ENCODE measurements at places on chromosomes 16 and 17. TPM values are rescaled to one million over a fixed set of nuclear protein-coding genes. Genes with fewer than 3 reads are reported as not detected.

GRCh38 chr16:57498031-57498430 is 11.7 kb upstream of the DOK4 start:
- DNase-seq = no peak

The RNF40 gene
- total RNA-seq = 129 TPM

DNA sequence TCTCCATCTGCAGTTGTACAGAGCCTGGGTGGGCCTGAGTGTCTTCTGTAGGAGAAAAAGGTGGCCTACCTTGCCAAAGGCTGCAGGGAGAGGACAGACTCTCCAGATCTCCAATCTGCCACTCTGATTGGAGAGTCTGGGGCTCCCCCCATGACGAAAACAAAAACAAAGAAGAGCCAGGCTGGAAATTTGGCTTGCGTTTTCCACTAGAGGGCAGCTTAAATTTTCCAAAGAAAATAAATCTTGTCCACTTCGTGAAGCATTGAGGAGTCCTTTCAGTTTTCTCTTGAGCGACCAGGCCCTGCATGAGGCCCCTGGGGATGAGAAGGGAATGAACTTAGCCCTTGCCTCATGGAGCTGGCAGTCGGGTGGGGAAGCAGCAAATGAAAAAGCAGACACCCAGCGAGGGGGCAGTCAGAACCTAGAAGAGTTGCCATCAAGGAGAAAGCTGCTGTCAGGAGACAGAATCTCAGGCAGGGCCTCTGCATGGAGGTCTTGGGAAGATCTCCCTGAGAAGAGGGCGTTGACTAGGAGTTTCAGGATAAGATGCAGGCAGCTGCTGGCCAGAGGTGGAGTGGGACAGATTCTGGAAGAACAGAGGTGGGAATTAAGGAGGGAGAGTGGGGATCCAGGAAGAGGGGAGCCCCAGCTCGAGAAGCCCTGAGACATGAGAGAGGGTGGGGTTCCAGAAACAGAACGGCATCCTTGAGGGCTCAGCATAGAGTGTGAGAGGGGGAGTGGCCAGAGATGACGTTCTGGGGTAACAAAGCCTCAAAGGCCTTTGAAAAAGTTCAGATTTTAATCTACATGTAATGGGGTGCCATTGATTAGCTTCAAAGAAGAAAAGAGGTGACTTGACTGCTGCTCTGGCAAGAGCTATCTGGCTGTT is 8.4 kb upstream of the SHCBP1 start:
- DNase-seq = no peak

DNA sequence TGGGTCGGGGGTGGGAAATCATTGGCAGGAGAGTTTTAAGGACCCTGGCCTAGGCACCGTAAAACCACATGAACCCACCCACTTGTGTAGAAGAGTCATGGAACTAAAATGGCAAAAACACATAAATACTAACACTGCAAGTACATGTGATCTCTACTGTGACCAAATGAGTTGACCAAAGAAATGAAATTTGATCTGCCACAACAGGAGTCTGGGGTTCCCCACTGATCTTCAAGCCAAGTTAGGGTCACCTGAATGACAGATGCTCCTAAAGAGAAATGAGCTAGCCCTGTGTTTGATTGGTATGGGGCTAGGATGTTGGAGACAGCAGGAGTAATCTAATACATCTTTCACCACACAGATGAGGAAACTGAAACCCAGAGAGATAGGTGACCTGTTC is 21.5 kb upstream of the SKAP1 start:
- DNase-seq = no peak

The SHISA9 gene
- 0.89 TPM for total RNA-seq

The ALOXE3 gene
- total RNA-seq = not detected

DNA sequence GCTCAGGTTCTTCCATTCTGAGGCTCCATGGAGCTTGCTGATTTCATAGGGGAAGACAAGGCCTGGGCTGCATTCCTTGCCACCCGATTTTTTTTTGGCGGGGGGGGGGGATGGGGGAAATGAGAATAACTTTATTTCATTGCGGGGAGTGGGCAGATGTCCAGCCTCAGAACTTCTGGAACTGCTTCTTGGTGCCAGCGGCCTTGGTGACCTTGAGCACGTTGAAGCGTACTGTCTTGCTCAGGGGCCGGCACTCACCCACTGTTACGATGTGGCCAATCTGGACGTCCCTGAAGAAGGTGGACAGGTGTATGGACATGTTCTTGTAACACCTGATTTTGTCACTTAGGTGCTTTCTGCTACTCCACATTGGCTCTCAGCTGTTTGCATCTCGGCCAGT is 8.3 kb upstream of the CENPT start:
- DNase-seq = no peak

GRCh38 chr16:87586201-87586782 is 16.0 kb upstream of the JPH3 start:
- no peak for DNase-seq

The HP gene
- 27.5 TPM for total RNA-seq

DNA sequence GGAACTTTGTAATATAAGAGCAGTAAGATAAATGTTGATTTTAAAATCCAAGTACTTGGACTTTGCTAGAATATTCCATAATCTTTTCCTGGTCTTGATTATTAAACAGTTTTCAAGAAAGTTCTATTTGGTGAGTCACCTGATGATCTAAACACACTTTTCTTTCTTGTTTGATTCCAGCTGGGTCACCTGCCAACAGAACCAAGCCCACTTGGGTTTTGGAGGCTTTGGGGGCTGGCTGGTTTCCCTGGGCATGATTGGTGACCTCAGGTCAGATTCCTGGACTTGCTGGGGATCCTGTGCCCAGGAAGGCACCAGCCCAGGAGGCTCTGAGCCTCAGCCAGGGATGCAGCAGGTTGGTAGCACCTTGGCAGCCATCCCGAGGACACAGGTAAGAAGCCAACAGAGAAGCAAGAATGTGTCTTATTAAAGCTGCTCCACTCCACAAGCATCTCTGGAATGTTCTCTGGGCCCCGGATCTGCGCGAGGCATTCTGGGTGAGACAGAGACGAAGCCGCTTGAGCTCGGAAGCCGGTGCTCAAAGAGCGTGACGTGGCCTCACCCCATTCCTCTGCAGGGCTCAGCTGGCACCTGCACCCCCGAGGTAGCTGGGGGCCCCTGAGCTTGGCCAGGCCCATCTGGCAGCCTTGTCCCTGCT is 3.1 kb upstream of the TEX19 start:
- DNase-seq = peak; percentile 37

The IL17C gene
- total RNA-seq = not detected

The TBC1D28 gene
- total RNA-seq = not detected

The MT1F gene
- 36.6 TPM for total RNA-seq

GRCh38 chr17:72407931-72408330 is 287.1 kb downstream of the SOX9 start:
- DNase-seq = no peak

GRCh38 chr17:45789874-45790273 is 5.8 kb downstream of the CRHR1 start:
- DNase-seq = no peak

The COASY gene
- total RNA-seq = 84.1 TPM

The ITGA3 gene
- 134 TPM for total RNA-seq

DNA sequence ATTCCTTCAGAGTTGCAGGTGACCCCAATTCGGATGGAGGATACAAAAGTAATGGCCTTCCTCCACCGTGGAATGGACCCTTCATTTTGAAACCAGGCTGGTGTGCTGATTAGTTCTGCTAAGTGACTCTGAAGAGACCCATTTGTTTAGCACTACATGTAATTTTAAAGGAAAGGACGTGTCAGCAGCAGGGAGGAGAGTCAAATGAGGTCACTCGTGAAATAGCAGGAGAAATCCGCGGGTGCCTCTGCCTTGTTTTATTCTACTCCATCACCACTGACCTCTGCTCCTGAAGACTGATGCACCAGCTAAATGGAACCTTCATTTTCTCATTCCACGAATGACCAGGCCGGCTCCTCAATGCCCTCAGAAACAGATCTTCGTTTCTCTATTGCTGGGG is 589.2 kb downstream of the CDH11 start:
- no peak for DNase-seq

The PRAC1 gene
- total RNA-seq = not detected

DNA sequence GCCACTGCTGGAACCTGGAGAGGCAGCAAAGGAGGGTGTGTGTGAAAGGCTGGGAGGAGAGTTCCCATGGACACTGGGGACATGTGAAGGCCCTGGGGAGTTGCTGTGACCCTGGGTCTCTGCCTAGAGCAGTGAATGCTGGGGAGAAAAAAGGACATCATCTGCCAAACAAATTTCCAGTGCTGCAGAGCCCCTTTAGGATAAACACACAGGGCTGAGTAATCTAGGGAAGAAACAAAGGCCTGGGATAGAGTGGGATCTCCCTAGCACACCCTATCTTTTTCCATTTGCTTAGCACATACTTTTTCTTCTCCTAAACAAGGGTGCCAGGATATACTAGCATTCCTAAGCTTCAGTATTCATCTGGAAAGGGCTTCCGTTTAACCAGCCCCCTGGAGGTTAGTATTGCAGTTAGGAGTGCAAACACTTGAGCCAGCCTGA is 3.3 kb upstream of the HIGD1B start:
- DNase-seq = no peak

The TBC1D3K gene
- total RNA-seq = not detected

- no peak for DNase-seq
Observed at GRCh38 chr17:339193-340061, 13.2 kb downstream of the RPH3AL start.

DNA sequence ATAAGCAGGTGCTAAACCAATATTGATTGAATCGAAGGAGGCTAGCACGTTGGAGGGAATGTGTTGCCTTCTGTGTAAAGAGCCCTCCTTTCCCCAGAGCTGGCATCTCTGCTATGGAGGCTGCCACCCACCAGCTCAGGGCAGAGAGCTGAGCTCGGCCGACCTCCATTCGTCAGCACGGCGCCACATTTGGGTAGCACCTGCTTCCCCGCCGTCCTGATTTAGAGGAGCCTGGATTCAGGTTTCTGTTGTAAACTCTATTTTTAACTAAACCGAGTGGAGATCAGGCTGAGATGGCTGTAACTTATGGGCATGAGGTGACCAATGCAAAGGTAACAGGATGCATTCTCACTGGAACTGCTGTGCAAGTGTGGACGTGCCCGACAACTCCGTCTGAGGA is 172.5 kb downstream of the CCDC182 start:
- no peak for DNase-seq

DNA sequence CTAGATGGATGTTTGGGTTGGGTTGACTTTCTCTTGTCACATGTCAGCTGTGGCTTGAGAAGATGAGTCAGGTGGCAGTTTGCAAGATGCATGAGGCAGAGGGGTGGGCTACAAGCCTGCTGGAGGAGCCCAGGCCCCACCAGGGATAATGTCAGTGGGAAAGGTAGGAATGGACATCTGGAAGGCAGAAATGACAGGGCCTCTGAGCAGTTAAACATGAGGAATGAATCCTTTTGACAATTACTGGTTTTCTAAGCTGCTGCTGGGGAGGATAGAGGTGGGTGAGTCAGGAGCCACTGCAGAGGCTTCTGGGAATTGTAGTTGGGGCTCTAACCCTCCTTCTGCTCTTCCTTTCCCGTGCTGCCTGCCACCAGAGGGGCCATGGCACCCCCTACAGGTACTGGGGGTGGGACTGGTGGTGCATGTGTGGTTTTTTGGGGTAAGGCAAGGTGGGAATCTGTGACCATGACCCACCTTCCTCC is 15.7 kb downstream of the SLC52A1 start:
- DNase-seq = no peak

The GDPD1 gene
- 6.8 TPM for total RNA-seq

The TBX21 gene
- total RNA-seq = 1.8 TPM

DNA sequence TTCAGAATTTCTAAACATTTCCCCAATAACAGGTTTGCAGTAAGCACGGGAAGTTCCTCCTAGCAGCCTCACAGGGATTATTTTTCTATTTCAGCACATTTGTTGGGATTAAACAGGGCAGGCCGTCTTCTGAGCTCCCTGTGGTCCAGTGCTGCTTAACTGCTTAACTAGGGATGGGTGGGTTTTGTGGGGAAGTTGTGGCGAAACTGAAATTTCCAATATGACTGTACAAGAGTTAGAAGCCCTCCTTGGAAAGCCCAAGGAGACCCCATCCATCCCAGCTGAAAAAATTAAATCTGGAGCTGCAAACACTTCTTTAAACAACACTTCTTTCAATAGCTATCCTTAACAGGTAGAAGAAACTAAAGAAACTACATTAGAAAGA is 22.2 kb downstream of the FAM117A start:
- no peak for DNase-seq

GRCh38 chr17:47935961-47936360 is 5.4 kb upstream of the PNPO start:
- no peak for DNase-seq

- no peak for DNase-seq
Observed at GRCh38 chr16:2328428-2328827, 12.1 kb downstream of the ABCA3 start.

- peak; percentile 95 for DNase-seq
Observed at GRCh38 chr17:43760254-43760852, 1.8 kb upstream of the SOST start.

DNA sequence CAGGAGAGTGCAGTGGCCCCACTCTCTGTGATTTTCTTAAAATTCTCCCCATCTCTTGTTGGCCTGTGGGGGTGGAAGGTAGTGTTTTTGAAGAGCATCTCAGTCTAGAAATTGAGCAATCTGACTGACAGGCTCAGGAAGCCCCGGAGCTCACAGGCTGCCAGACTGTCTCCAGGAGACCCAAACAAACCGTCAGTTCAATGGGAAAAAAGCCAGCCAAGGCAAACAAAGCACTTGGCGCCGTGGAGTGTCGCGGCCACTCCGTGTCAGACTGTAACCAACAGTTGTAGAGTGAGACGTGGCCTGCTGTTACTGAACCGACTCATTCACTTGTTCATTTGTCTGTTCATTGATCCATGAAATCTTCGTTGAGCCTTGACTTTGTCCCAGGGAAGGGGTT is 33.7 kb downstream of the RGS9 start:
- no peak for DNase-seq

DNA sequence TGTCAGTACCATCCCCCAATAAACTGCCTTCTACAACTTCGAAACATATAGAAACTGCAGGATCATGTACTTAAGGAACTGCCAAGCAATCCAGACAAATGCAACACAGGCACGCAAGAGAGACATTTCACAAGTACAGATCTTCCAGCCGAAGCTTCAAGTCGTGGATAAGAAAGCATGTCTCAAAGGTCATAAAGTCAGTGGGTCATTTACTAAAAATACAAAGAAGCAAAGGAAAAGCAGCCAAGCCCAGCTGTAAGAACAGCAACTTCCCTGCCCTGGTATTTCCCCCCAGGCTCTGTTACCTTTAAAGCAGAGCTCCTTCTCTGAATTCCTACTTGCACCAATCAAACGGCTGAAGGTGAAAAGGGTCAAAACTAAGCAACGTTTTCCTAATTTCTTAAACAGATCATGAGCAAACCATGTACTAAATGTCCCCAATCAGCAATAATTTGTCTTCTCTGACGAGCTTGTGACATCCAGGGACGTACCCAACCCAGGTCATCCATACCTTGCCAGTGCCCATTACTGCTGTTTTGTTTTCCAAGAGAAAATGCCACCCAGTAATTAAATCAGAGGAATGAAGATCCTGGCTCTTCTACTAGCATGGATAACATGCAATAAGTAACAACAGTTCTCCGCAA is 1.7 kb downstream of the AKTIP start:
- no peak for DNase-seq

- no peak for DNase-seq
Observed at GRCh38 chr17:79619636-79620206, 8.9 kb upstream of the RBFOX3 start.

The GLP2R gene
- total RNA-seq = 23.5 TPM

The SLC47A1 gene
- 15.4 TPM for total RNA-seq
